K562 (cell line): ENCODE measurements at places on chromosomes 13 and 19.

DNA sequence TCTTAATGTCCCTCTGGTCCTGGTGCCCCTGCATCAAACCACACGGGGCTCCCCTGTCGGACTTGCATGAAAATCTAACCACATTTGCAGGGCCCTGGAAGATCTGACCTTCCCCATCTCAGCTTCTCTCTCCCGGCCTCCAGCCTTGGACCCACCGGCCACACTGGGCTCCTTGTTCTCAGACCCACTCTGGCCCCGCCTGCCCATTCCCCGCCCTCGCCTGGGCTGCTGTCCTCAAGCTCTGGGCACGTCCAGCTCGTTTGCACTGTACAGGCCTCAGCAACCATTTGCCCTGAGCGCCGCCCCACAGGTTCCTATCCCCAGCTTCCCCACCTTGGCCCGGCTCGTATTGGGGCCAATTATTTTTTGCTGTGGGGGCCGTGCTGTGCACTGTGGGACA lies 10.5 kb downstream of the MYO9B start:
- DNase-seq = no peak

DNA sequence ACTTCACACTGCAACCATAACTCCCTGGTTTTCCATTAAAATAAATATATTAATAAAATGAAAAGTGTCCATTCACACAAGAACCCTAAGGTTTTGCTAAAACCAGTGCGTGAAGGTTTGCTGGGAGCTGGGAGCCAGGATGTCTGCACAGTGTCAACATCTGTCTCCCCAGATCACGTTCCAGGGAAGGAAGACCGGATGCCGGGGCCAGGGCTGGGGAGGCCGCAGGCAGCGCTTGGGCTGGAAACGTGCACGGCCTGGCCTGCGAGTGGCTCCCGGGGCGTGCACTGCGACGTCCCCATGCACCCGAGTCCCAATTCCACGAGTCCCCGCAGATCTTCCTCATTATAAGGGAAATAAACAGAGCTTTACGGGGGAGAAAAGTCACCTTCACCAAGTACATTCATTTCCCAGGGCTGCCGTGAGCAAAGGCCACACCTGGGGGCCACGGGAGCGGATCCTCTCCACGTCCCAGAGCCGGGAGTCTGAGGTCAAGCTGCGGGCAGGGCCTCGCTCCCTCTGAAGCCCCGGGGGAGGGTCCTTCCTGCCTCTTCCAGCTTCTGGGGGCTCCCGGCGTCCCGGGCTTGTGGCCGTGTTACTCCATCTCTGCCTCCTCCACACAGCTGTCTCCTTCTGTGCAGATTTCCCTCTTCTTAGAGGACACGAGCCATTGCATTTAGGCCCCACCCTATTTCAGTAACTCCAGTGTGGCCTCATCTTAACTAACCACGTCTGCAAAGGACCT lies 12.8 kb downstream of the SHC2 start:
- no peak for DNase-seq

- no peak for DNase-seq
Observed at GRCh38 chr19:30679789-30680188, 307.6 kb downstream of the ZNF536 start.

DNA sequence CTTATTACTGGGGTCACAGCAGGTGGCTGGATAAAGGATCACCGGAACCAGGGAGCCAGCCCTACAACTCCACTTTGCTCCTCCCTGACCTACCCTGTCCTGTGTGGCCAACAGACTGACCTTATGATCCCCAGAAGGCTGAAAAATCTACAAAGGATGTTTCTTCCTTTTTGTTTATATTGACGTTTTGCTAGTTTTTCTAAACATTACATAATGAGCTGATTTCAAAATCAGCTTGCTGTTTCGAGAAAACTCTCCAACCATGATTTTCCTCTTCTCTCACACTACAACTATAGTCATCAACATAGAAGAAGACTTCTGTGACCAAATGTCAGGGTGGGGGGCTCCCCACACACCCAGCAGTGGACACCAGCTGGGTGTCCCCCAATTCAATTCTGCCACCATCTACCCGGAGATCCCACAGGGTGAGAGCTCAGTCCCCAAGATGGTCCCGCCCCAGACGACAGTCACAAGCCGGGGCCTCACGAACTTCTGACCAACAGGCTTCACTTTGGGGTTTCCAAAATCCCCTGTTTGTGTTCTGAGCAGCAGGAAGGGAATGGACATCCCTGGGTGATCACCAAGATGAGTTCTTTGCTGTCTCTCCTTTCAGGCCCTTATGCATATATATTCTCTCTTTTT lies 35.0 kb downstream of the ZNF536 start:
- no peak for DNase-seq

GRCh38 chr13:32587811-32588170 lies 1.5 kb downstream of the PDS5B start:
- DNase-seq = peak; percentile 6
